Caco-2 (cell line): ENCODE measurements at places on chromosomes 4 and X. TPM values are rescaled to one million over a fixed set of nuclear protein-coding genes. Genes with fewer than 3 reads are reported as not detected.

Gene ADH7
- total RNA-seq: not detected in 2 replicates

Gene APBB2
- 80.7 and 88.6 TPM in 2 replicates for total RNA-seq

Gene KLB
- total RNA-seq: 2.2 TPM in 2 replicates

Gene CNKSR2
- total RNA-seq: not detected in 2 replicates

GRCh38 chr4:26248647-26249046 lies 72.2 kb upstream of the RBPJ start:
- DNase-seq: no peak

- DNase-seq: no peak
These were observed 197.2 kb downstream of the PDGFC start for GRCh38 chr4:156774422-156774821.

DNA sequence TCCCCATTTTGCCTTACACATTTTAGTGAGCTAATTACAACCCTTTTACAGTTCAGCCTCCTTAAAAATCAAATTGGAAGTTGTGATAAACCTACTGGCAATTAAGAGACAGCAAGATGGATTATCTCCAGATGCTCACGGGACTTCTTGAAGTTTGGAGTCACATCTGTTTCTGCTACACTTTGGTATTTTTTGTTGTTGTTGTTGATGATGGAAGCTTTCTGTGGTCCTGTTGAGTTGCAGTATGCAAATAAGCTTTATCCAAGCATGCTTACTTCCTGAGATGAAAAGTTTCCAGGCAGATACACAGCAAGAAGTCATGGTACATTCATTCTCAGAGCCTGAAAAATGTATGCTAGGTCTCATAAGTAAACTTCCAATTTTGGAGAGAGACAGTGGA lies 670.0 kb upstream of the AMOT start:
- no peak for DNase-seq
